ENCODE measurements at places on chromosomes 4 and X.

DNA sequence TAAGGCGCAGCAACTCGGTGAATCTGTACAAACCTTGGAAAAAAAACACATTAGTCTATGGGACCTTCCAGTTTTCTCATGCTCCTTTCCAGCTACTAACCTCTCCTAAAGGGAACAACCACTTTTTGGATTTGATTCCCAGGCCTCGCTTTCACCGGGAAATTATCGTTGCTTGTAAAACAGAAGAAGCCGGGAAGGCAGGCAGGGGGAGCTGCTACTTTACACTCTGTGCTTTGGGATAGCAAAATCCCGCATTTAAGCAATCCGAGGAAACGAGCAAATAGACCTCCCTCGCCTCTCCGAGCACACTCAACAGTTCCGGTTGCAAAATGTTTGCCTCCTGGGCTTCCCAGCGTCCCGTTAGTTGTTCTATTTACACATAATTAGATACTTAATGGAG is 1.2 kb downstream of the CD38 start:
- DNase-seq = peak; percentile 74

DNA sequence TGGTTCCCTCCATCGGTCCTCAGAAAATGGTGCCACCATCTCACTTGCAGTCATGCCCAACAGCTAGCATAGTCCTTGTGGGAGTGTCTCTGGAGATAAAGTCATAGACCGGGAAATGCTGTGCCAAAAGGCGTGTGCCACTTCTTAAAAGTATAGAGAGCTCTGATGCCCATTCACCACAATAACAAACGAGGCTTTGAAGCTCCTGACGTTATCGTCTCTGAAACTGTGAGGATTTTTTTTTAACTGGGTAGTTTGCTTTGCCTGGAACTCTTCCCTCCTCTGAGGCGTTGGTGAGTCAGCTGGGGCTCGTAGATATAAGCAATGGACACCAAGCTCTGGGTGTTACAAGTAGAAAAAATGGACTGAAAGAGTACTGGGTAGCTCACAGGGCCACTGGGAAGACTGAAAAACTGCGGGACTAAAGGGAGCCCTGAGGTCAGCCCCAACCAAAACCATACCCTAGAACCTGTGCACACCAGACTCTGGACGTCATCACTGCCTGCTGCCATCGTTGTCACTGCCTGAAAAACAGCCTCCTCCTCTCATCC is 89.4 kb upstream of the TRIM2 start:
- no peak for DNase-seq

GRCh38 chr4:186307916-186308315 is 41.9 kb downstream of the F11 start:
- DNase-seq = no peak

GRCh38 chr4:48588230-48589097 is 98.4 kb downstream of the ZAR1 start:
- DNase-seq = no peak

GRCh38 chr4:164313853-164314252 is 440.1 kb upstream of the SMIM31 start:
- no peak for DNase-seq

- no peak for DNase-seq
Observed at GRCh38 chrX:148376342-148376741, 124.1 kb upstream of the AFF2 start.

GRCh38 chr4:133565379-133565778 is 416.3 kb downstream of the PCDH10 start:
- no peak for DNase-seq

GRCh38 chr4:37858112-37858511 is 31.6 kb downstream of the PGM2 start:
- no peak for DNase-seq

DNA sequence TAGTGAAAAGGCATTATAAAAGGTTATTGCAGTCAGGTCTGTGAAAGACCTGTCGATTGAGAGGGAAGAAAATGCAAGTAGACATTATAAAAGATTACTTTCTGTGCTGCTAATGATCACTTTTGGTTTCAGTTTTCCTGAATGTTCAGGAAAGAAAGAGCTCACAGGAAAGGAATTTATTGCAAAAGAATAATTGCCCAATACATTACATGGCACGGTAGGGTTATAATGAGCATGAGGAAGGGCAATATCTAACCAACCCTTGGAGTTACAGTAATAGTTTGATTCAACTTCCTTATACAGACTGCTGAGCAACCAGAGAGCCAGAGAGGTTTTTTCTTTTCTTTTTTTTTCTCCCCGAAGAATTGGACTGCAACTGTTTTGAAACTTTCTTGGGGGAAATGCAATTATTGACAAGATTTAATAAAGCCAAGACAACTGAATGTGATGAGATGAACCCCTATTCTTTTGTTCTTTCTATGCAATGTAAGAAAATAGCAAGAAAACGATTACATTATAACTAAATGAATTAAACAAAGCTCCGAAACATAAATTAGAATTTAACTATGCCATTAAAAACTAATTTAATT is 247.0 kb downstream of the C4orf33 start:
- DNase-seq = no peak

DNA sequence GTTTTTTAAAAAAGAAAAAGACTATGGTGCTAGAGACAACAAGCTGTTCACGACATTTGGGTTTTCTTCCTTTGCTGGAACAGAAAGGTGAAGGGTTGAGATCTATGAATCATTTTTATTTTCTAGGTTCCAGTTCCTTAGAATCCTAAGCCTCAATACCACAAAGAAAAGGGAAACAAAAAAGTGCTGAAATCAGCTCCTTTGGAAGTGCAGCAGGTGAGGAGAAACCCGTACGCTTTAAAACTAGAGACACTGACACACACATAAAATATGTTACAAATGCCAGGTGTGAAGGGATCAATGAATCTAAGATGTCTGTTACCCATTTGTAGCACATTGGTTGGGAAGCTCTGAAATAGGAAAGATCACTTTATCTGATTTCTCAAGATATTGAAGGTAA is 125.2 kb downstream of the AREG start:
- no peak for DNase-seq

GRCh38 chrX:115400960-115401359 is 111.4 kb downstream of the LUZP4 start:
- DNase-seq = no peak

- DNase-seq = no peak
Observed at GRCh38 chr4:88531549-88531948, 8.0 kb upstream of the PYURF start.

GRCh38 chr4:11312389-11312788 is 116.3 kb downstream of the HS3ST1 start:
- DNase-seq = no peak

DNA sequence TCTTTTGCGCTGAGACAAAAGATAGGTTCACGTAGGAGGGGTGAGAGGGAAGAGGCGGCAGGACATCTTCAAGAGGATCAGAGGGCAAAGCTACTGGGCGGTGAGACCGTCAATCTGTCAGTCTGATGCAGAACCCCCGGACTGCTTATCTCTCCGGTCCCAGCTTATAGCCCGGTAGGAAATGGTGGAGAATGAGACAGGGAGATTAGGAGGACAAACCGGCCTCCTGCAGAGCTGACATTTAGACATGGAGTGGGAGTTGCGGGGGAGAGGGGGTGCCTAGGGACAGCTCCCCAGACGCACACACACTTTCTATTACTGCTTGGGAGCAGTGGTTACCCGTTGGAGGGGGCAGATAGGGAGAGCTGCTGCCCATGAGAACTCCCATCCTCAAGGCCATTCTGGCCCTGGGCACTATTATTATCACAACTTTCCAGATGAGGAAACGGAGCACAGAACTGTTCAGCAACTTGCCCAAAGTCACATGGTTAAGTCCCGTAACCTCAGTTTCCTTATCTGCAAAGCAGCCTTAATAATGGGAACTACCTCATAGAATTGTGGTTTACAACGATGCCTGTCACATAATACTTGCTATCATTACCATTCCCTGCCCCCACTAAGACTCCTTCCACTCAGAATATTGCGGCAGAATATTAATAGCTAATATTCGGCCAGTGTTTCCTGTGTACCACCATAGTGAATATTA is 1.1 kb upstream of the HDAC6 start:
- DNase-seq = no peak

GRCh38 chr4:79514621-79515329 is 106.7 kb upstream of the GK2 start:
- DNase-seq = no peak

DNA sequence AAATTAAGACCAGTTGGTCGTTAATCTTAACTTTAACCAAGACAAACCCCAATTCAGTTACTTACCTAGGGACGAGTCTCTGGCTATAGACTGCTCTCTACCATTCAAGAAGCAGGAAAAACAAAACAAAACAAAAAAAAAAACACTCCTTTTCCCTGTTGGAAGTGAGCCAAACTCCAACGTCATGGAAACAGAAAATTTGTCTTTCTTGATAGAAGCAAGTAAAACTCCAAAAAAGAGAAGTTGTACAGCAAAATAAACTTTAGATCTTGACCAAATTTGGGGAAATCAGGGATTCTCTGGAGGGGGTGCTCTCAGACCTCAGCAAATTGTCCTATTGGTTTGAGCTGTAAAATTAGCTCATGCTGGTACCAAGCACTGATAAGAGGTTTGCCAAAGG is 3.7 kb downstream of the CNGA1 start:
- DNase-seq = no peak

- peak; percentile 38 for DNase-seq
Observed at GRCh38 chr4:73477176-73477575, 4.4 kb upstream of the AFM start.

- DNase-seq = no peak
Observed at GRCh38 chr4:28709891-28710290, 1849.2 kb downstream of the STIM2 start.

- DNase-seq = no peak
Observed at GRCh38 chr4:103158760-103159159, 39.4 kb downstream of the CENPE start.

DNA sequence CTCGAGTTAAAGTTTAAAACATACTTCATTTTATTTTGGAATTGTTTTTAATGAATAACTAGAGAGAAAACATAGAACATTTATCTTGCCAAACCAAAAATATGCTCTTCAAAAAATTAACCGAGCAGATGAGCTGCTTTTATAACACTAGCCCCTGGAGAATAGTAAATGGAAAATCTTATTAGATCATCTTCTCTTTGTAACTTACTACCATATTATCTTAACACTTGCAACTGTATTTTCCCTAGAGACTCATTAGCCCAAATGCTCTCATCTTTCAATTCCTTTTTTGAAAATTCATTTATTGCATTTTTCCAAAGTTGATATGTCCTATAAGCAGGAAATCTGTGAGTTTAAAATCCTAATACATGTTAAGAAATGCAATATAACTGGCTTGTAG is 143.3 kb downstream of the CAMK2D start:
- no peak for DNase-seq

- DNase-seq = no peak
Observed at GRCh38 chr4:73539386-73539785, 57.8 kb downstream of the AFM start.

- DNase-seq = no peak
Observed at GRCh38 chr4:86569103-86569870, 24.8 kb upstream of the PTPN13 start.
